ENCODE measurements at places on chromosomes 5 and 9. TPM values are rescaled to one million over a fixed set of nuclear protein-coding genes. Genes with fewer than 3 reads are reported as not detected.

The GARIN3 gene
- not detected for total RNA-seq

The TMEM215 gene
- not detected for total RNA-seq

The PCDHGA3 gene
- 1.9 TPM for total RNA-seq

The HMCN2 gene
- 0.09 TPM for total RNA-seq

The FOXD4L5 gene
- total RNA-seq, result 0.09 TPM

The GPR150 gene
- 0.32 TPM for total RNA-seq

The LHX6 gene
- not detected for total RNA-seq

The ZNF462 gene
- total RNA-seq, result 14.0 TPM

The CDC20B gene
- 0.09 TPM for total RNA-seq

The SPATA31C1 gene
- not detected for total RNA-seq

The PRRX2 gene
- 21.5 TPM for total RNA-seq

The SETD9 gene
- 7.0 TPM for total RNA-seq

The PLEKHG4B gene
- under 0.01 TPM for total RNA-seq

All from bronchial smooth muscle cell (primary cell).